ENCODE measurements at places on chromosomes 2 and 18.

DNA sequence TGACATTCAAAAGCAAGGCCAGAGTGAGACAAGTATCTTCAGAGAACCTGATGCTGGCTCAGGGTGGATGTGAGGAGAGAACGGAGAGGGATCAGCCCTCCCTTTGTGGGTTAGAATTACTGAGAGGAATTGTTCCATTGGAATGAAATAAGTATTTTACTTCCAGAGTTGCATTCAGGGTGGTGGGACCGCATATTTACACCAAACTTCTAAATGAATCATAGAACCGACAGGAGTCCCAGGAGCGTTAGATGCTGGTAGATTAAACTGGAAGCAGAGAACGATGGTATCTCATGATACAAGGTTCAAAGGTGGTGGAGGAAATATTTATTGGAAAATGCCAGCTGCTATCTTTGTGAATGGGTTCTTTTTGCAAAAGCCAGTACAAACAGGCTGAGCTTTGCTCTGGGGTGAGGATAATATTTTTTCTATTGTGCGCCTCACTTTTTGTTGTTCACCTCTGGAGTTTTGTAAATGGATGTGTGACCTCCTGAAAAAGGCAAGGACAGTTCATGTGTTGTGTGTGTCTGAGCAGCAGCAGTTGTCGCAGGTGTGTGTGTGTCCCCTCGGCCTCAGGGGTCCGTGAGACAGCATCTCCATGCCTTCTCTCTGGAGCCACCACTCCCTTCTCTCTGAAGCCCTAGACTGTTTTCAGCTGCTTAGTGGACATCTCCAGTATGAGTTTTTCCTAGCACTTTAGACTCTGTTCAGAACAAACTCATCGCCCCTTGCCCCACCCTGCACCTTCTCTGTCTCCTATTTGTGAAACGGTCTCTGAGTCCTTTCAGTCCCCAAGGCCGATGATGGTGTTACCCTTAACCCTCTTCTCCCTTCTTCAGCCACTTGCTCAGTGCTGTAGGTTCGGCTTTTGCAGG, 17.8 kb downstream of the MTCL1 start:
- DNase-seq: no peak

GRCh38 chr2:46325182-46325928, 28.1 kb downstream of the EPAS1 start:
- no peak for DNase-seq

GRCh38 chr2:116645155-116645554, 1169.3 kb upstream of the DDX18 start:
- no peak for DNase-seq

DNA sequence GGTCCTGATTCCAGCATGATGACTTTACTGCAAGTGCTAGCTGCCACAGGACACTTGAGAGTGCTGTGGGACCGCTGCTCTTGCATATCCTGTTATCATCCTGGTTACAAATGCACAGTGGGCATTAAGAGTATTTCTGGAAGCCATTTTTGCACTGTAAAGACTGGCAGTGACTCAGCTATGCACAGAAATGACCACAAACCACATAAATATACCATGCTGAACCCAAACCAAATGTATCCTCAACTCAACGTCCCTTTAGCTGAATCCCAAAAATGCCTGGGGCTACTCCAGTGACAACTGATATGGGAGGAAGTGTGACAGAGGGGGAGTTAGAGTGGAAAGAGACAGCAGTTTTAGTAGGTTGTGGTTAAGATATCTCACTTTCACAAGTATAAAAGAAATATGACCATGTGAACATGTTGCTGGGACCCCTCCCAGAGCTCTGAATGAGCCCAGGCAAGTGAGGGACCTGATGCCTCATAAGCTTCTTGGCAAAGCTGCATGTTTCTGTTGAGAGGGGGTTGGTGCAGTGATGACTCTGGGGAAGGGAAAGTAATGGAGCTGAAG, 37.3 kb downstream of the RHBDD1 start:
- no peak for DNase-seq

DNA sequence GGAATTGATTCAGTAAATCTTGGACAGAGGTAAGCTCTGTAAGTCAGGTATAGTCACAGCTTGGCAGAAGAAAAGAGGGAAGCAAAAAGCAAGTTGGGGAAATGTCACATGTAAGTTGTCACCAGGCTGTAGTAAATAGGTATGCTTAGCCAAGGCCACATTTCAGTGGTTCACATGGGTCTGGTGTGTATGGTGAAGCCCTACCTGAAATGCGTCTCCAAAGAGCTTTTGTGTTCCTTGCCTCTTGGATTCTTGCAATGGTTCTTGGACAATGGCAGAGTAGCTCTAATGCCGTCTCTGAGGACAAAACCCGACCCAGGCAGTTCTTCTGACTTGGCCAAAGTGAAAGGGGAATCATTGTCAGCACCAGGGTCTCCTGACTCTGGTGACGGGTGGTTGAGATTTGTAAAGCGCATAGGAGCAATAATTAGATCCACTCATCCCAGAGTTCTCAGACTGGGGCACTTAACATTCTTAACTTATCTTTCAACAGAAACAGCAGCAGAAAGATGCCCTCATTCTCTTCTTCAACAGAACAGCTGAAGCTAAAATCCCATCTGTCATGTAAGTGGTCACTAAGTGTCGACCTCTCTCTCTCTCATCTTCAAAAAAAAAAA, 34.4 kb upstream of the RPL37A start:
- DNase-seq: no peak

GRCh38 chr2:37377187-37377532, 32.7 kb downstream of the QPCT start:
- DNase-seq: no peak

DNA sequence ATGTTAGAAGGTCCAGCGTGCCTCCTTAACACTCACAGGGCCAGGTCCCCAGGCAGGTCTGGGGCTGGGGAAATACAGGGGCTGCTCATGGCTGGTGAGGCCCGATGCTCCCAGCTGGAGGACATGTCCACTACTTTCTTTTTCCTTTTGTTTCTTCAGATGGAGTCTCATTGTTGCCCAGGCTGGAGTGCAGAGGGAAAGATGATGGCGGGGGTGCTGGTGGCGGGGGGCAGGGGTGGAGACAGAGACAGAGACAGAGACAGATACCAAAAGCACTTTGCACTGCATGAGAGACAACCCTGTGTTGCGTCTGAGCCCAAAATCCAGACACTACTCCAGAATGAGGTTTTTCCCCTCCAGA, 211.0 kb downstream of the SH3BP4 start:
- DNase-seq: no peak

- no peak for DNase-seq
Observed at GRCh38 chr2:236211296-236211695, 43.1 kb upstream of the GBX2 start.

DNA sequence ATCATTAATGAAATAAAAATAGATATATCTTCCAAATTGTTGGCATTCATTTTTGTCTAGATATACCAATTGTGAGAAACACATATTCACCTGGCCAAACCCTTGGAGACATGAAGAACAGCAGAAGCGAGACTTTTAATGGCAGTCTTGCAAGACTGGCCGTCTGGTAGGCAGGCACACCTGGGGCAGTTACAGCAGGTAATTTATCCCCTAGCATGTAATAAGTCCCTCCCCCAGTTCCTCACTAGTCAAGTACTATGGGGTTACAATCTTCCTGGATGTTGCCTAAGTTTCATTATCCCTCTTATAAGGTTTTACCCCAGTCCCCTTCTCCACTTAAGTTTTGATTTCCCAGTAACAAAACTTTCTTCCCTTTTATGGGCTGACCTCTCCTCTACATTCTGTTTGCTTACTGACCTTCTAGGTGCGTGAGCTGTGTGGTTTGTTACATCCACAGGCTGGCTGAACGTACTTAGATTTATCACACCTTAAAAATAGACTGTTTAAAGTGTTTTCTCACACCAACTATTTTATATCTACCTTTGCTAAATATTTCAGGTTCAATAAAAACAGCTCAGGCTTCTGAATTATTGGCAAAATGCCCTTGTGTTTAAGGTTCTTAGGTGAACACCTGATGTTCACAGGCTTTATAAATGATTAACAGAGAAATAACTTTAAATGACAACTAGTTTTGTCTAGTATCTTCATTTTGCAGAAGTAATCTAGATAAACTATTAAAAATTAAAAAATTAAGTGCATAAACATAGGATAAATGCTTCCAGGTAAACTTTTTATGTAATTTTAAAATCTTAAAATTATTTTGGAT, 365.0 kb upstream of the TFPI start:
- DNase-seq: no peak

- no peak for DNase-seq
Observed at GRCh38 chr2:178530625-178531142, 50.4 kb downstream of the PLEKHA3 start.

GRCh38 chr18:495017-495416, 5.5 kb downstream of the COLEC12 start:
- DNase-seq: no peak

GRCh38 chr18:9536354-9537152, 61.2 kb downstream of the RALBP1 start:
- no peak for DNase-seq

DNA sequence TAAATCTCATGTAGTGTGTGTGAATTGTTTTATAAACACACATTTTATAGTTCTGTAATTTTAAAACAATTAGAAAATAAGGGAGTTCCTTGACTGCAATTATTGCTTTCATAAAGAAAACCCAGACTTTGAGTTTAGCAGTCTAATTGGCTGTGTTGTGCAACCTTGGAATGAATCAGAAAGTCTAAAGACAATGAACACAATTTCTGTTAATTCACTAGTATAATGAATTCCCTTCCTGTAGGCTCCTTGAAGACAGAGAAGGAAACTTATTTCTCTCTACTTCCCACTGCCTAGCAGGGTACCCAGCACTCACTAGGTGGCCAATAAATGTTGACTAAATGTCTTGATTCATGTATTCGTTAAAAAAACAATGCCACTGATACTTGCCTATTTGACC, 79.9 kb downstream of the ANTXR1 start:
- no peak for DNase-seq

DNA sequence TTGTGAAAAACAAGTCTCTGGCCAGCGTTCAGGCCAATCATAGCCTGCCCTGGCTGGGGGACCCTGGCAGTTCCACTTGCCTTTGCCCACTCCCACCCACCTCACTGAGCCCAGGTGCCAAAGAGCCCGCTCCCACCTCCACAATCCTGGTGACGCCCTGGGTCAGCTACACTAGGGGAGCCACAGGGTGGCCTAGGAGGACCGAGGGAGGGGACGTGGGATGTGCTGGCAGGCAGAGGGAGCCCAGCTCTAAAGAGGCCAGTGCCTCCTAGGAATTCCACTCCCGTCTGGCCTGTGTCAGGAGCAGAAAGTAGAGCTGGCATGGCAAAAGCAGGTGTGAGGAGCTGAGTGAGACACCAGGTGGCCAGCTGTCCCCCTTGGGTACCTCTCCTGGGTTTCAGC, 49.3 kb downstream of the TNS1 start:
- no peak for DNase-seq

GRCh38 chr2:35522450-35522849, 833.1 kb upstream of the CRIM1 start:
- DNase-seq: no peak

DNA sequence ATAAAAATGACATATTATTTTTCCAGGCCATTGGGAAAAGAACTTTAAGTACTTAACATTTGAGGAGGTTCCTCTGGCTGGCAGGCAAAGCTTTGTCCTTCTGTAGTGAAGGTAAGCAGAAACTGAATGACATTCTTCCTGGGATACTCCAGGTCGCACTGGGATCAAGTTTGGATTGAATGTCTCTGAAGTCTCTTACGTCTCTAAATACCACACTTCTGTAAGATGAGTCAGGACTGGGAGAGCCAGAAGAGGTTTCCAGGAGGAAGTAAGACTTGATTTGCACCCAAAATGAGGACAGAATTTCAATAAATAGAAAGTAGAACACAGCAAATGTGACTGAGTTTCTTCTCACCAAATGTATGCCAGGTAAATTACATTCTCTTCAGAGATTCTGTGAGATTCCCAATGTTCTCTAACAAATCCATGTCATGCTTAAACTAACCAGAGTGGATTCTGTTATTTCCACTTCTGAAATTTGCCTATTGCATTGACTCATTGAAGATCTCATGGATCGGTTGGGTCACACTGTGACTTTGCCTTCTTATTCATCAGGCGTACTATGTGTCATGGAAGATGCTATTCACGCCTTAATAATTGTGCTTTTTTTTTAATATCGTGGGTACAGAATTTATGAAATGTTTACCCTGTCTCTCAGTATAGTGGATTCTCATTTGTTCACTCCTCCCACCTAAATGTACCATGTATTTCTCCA, 25.5 kb upstream of the VIT start:
- DNase-seq: no peak

GRCh38 chr2:219823574-219823973, 196.1 kb downstream of the SLC4A3 start:
- DNase-seq: no peak

- no peak for DNase-seq
Observed at GRCh38 chr2:99827296-99827999, 314.9 kb downstream of the AFF3 start.

GRCh38 chr2:30355306-30355705, 91.7 kb upstream of the LCLAT1 start:
- DNase-seq: no peak

DNA sequence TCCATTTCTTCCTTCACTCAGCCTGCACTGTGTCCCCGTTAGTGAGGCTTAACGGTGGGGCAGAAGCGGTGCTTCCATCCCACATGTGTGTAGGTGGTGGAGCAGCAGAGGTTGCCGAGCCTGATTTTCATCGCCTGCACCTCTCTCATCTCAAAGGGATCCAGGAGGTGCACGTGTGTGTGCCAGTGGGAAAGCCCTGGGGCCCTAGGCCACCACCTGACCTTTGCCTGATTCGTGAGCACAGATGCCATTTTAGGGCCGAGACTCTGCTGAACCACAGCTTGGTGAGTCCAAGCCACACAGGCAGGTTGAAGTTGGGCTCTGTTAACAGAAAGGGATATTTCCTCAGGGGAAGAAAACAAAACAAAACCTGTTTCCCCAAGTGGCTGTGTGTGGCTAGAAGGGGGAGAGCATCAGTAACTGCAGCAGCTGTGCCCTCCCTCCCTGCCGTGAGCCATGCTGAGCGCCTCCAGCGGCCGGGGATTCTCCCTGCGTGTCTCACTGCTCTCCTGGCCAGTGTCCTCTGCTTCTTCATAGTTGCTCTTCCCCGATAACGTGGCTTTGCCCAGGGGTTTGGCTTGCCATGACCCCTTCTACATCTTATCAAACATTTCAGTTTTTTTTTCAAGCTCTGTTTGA, 81.5 kb downstream of the MAPRE2 start:
- DNase-seq: no peak

GRCh38 chr2:1648241-1649102, 95.8 kb downstream of the PXDN start:
- no peak for DNase-seq

- no peak for DNase-seq
Observed at GRCh38 chr18:48215876-48216638, 193.1 kb downstream of the ZBTB7C start.

DNA sequence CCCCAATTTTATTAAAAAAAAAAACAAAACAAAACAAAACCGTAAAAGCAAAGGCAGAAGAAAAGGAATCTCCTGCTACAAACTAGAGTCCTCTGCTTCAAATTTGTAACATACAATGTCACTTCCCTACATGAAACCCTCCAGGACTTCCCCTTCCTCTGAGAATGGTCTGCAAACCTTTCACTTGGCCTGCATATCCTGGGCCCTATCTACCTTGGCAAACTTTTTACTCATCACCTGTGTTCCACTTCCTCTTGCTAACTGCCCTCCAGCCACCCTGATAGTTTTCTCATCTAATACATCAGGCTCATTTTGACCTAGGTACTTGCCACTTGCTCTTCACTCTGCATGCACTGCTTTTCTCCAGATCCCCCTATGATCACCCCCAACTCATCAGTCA, 255.5 kb downstream of the ETAA1 start:
- no peak for DNase-seq

GRCh38 chr2:29495536-29496060, 380.4 kb downstream of the CLIP4 start:
- DNase-seq: no peak
